ENCODE measurements at places on chromosomes 2 and 18.

DNA sequence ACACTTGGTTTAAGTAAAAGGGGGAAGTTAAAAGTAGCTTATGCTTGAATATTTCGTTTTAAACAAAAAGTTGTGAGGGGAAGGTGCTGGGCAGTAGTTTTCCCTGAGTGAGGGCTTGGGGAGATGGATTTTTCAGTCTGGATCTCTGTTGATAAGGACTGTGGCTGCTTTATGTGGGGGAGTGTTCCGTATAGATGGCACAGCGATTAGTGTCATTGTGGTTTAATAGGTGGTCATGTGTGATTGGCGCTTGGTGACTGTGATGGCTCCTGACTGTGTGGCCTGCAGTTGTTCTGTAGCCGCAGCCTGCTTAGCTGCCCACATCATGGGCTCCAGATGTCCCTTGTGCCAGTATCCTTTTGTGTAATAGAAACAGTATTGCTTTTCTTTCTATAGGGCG, 156.2 kb downstream of the WDSUB1 start:
- DNase-seq = no peak

- DNase-seq = no peak
Measured at GRCh38 chr18:67140495-67140894, 376.0 kb downstream of the DSEL start.

DNA sequence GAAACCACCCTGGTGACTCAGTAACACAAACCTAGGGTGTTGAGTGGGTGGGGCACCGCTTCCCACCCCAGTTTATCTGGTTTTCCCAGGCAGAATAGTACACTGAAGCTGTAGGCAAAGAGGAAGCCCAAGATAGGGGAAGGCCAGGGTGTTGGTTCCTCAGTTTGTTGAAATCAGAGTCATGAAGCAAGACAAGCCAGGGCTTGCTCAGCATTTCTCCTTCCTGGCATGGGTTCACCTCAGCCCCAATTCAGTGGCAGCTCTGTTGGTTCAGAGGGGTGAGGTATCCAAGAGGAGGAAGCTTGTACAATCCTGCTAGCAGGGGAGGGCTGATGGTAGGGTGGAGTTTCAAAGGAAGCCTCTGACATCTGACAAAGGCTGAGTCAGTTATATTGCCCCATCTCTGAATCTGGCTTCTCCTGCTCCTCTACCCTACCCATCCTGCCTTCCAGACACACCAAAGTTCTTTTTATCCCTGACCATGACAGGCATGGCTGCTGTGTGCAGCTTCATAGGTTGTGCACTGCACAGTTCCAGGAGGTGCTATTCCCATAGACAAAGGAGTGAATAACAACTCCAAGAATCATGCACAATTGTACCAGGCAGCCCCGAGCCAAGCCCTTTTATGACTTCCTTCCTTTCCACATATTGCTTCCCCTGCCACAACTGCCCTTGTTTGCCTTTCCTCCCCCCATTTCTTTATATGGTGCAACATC, 24.9 kb upstream of the RAB10 start:
- no peak for DNase-seq

DNA sequence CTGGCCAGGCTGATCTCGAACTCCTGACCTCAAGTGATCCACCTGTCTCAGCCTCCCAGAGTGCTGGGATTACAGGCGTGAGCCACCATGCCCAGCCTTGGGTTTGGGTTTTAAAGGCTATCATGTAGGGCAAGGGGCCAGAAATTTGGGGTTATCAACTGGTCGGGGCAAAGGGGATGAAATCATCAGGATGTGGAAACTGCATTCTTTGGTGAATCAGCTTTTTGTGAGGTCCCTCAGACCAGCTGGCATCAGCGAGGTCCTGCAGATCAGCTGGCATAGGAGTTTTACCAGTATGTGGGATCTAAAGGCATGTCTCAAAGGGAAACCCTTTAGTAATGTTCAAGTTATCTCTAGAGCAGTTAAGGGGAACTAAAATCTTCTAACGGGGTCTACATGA, 6.4 kb upstream of the GEMIN6 start:
- DNase-seq = no peak

DNA sequence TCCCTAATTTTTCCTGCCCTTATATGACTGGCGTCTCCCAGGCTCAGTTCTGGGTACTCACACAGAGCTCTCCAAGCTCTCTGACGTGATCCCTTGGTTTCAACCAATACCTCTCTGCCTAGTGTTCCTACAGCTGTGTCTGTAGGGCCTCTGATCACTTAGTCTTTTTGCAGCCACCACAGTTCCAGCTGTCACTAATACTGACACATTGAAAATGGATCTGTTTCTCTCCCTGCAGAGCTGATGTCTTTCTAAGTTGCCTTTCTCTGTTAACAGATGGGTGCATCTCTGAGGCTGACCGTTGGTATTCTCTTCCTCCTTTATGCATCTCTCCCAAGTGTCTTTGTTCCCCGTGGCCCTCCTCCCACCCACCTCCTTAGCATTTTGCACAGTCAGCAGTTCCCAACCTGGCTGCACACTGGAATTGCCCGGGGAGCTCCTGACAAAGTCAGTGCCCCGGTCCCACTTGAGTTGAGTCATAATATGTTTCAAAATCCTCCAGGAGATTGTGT, 62.5 kb downstream of the CERS6 start:
- DNase-seq = no peak

DNA sequence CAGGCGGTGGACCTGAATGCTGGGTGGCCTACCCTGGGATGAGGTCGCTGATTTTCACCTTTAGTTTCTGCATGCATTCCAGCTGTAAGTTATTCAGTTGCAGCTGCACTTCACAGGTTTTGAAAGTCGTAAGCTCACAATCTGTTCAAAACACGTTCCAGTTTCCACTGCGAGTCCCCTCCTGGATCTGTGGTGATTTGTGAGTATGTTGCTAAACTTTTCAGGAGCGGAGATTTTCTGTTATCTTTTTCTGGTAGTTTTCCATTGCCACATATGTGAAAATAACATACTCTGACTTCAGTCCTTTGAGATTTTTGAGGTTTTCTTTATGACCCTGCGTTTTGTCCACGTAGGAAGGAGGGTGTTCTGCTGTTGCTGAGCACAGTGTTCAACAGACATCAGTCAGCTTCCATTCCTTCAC, 102.1 kb downstream of the SNTG2 start:
- no peak for DNase-seq

Data from stimulated activated CD4-positive, alpha-beta T cell treated with anti-CD3 and anti-CD28 coated beads, Interleukin-15, amount 100 ng/mL, for 1 hour (primary cell).